ENCODE measurements at places on chromosomes 4 and X.

DNA sequence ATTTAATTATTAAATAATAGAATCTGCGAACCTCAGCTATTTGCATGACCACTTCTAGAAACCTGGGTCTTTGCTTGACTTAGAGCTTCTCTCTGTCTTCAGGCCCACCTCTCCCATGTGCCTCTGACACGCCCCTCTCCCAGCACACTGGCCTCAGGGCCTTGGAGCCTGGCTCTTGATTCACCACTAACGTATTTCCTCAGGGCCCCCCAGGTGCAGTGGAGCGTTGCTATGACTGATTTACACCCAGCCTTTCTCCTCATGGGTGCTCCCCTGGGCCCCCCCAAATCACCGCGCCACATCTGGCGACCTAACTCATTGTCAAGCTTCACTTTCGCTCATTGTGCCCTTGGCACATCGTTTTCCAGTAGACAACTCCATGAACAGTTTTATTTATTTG is 37.9 kb upstream of the TENM3 start:
- DNase-seq, result peak; percentile 44

DNA sequence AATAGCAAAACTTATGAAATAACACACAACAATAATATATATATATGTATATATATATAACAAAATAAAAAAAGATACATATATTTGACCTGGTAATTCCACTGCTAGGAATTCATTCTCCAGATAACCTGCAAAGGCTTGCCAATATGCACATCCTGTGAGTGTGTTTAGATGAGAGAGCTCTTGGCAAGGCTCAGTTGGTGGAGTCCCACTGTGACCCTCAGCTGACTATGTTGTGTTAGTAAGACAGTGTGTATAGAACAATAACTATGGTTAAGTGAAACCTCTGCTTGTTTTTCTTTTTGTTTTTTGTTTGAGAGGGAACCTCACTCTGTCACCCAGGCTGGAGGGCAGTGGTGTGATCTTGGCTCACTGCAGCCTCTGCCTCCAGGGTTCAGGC is 39.5 kb upstream of the RBMX start:
- DNase-seq, result no peak

GRCh38 chr4:146343199-146343598 is 128.9 kb downstream of the REELD1 start:
- no peak for DNase-seq

- DNase-seq, result no peak
Measured at GRCh38 chrX:14865201-14865600, 7.7 kb downstream of the FANCB start.

GRCh38 chr4:90745176-90745575 is 618.0 kb downstream of the CCSER1 start:
- DNase-seq, result no peak

- DNase-seq, result peak; percentile 40
Measured at GRCh38 chr4:84691170-84691691, 108.3 kb downstream of the CDS1 start.

- no peak for DNase-seq
Measured at GRCh38 chrX:103480526-103480925, 38.8 kb downstream of the RAB40A start.

DNA sequence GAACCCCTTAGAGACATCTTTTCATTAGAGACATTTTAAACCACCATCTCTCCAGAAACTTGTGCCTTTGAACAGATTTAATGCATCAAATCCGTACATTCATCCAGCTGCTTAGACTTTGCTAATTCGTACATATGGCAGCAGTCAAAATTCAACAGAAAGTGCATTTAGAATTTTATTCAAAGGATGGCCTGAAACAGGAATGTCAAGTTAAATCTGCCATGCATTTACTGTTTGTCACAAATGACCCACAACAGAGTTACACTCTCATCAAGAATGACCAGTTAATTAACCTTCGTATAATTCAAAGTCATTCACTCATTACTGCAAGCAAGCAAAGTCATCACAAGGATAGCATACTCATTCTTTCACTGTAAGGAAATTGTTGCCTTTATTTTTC is 284.3 kb downstream of the SLC7A11 start:
- DNase-seq, result no peak

- no peak for DNase-seq
Measured at GRCh38 chr4:142881331-142881730, 35.2 kb upstream of the INPP4B start.

DNA sequence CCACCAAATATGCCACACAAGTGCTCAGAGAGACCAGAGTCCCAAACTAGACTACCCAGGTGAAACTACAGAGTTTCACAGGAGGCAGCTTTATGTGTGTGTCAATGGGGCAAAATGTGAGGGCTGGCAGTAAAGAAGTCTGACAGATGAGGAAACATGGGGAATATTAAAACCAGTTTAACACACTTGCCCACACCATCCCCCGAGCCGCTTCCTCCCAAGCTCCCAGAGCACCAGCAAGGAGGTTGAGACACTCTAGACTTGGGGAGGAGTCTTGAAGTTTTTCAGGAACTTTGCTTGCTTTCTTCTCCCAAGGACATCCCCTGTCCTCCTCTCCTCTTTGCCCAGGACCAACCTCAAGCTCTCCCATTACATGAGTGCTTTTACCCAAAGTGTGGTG is 94.7 kb upstream of the SPRY1 start:
- DNase-seq, result no peak

DNA sequence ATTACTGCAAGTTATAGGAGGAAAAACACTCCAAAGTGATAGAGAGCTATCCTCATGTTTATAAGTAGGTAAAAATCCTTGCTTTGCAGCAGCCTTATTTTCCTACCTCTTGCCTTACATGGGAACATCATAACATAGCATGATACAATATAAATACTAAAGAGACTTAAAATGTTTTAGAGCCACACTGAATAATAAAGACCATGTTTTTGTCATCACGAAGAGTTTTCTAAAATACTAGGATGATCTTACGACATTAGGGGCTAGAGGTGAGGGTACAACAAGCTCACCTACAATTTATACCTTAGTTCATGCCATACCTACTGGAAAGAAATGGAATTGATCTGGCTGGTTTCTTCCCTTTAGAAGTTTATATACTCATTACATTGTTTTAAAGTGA is 184.8 kb downstream of the FBXW7 start:
- DNase-seq, result no peak

- peak; percentile 54 for DNase-seq
Measured at GRCh38 chrX:148500423-148501385, at the start of gene AFF2. AFF2 (plus strand) TSS chrX:148500617; CDS start chrX:148501098, 481 bp downstream.

DNA sequence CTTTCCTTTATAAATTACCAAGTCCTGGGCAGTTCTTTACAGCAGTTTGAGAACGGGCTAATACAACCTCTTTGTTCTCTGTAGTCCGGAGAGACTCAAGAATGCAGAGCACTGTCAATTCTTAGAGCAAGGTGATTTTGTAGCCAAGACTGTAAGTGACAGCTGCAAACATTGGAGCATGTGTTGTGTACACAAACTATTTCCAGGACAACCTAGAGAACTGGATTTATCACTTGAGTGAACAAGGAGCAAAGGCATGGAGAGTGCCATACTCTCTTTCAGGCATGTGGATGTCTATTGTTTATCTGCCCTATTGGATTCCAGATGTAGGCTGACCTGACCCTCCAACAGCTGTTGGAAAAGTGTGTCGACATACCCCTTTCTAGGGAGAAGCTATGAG is 153.9 kb downstream of the SPANXN3 start:
- DNase-seq, result no peak

GRCh38 chrX:10847333-10847732 is 226.9 kb upstream of the MID1 start:
- DNase-seq, result no peak

GRCh38 chr4:145097331-145097820 is 620 bp downstream of the ANAPC10 start:
- no peak for DNase-seq

- DNase-seq, result peak; percentile 28
Measured at GRCh38 chr4:42654631-42655268, 2.2 kb downstream of the ATP8A1 start.

DNA sequence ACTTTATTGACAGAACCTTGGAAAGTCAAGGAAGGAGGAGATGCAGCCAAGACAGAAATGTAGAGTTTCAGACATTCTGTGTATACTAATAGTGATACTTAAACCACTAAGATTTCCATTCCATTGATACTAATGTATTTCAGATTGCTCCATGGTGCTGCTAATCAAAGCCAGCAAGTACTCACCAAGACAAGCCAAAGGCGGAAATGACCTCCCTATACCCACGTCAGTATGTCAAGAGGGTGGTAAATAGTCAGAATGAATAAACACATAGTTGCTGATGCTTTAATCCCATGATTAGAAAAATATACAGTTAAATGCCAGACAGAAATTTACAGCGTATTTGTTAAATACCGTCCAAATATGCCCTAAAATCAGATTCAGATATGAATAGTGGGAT is 417.8 kb upstream of the INTU start:
- no peak for DNase-seq

All from mesendoderm (in vitro differentiated cells).